AG10803 (cell line): ENCODE measurements at places on chromosomes 1 and 21.

DNA sequence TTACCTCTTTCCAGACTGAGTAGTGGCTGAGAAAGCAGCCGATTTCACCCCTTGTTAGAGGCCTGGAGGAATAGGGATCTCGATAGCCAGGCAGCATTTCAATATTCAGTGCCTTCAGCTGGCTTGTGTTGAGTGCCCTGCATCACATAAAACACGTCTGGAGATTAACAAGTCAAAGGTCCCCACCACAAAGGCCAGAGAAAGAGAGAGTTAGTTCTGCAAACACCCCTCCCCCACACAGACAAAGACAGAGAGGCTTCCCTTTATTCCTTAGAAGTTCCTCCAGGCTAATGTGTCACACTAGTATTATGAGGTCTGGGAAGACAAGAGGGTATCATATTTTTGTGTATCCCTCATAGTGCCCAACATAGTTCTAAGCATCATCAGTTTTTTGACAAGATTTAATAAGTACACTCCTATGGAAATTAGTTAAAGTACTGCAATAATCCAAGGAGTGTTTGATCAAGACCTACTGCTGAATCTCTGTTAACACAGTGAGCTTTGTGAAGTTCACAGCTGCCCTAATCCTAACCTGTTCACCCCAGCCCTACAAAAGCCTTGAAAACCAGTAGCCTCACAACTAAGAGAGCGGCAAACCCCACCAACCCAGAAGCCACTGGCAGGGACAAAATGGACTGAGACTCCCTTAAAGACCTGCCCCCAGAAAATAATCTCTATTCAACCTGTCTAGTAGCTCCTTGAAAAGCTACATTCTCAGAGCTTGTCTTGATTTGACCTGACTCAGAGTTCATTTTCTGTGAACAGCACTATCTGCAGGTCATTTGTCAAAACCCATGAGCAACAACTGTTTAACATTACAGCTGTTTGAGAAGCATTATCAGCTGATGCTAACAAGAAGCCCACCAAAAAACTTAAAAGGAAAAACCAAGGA, 91.9 kb downstream of the COLGALT2 start:
- no peak for DNase-seq

DNA sequence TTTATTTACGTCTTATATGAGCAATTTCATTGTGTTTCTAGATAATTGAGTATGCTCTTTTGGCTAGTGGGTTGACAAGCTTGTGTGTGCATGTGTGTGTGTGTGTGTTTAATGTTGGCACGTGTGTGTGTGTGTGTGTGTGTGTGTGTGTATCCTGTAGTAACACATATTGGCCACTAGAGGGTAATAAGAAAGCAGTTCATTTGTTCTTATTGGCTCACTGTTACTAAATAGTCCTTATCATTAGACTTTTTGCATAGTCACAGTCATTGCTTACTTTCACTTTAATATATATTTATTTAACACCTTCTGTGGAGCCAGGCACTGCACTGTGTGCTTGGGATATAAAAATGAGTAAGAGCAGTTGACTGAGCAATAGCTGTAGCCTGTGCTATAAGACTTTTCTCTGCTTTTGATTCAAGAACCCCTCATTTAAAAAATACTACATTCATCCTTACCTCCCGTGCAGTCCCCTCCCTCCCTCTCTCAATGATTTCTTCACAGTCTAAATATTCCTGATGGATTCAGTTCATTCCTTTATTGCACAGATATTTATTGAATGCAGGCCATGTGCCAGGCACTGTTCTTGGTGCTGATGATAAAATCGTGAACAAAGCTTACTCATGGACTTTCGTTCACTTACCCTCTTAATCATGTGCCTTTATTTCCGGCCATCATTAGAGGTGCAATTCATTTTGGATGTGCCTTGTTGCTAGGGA, 96.7 kb downstream of the DYRK1A start:
- peak; percentile 74 for DNase-seq

- DNase-seq: no peak
Measured at GRCh38 chr21:42439284-42440186, 35.8 kb downstream of the UBASH3A start.

DNA sequence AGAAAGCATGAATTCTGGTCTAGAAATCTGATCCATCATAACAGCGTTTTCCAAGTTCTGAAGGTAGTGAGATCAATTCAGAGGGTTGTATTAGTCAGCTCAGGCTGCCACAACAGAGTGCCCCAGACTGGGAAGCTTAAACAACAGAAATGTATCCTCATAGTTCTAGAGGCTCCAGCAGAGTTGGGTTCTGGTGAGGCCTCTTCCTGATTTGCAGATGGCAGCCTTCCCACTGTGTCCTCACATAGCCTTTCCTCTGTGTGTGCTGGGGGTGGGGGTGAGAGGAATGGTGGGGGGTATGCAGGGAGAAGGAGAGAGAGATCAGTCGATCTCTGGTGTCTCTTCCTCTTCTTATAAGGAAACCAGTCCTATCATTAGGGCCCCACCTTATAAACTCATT, 15.1 kb downstream of the ZBTB8B start:
- DNase-seq: no peak

DNA sequence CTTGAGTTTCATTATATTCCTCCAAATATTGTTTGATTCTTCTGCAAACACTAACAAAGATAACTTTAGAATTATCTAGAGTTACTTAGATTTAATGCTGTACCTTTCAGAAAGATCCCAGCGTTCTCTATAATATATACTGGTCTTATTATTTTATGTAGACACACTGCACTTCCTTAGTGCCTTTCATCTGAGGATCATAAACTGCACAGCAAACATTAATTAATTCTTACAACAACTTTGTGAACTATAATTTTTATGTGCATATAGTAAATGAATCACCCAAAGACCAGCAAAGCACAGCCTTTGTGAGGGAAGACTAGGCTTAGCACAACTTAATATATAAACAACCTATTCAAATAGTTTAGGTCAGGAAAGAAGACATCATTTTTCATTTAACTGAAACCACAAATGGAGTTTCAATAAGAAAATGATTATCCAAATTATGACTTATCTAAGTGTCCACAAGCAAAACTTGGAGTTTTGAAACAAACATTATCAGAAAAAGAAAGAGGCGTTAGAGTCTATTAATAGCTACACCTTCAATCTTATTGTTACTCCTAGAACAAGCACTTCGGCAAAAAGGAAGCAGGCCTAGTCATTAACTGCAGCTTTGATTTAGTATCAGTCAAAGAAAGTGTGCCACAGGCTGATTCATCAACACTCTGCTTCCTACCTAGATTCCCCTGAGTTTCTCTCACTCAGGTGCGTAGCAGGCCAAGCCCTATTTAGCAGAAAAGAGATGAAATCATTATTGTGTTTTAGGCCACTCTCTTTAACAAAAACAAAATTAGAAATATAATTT, 22.5 kb upstream of the RC3H1 start:
- no peak for DNase-seq

DNA sequence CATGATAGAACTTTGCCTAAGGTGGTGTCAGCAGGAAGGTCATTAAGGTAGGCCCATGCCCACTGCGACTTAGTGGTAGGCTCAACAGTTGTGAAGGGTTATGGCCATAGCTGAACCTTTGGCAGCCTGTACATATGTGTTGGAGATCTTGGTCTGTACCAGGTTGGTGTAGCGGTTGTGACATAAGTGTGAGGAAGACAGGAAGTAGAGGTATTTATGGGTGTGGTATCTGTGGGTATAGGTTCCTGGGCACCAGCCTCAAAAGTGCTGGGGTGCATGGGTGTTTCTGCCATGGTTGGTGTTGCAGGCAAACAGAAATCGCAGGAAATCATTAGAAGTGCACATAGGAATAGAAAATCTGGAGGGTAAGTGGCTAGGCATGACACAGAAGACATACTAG, 18.6 kb upstream of the LRIF1 start:
- no peak for DNase-seq

DNA sequence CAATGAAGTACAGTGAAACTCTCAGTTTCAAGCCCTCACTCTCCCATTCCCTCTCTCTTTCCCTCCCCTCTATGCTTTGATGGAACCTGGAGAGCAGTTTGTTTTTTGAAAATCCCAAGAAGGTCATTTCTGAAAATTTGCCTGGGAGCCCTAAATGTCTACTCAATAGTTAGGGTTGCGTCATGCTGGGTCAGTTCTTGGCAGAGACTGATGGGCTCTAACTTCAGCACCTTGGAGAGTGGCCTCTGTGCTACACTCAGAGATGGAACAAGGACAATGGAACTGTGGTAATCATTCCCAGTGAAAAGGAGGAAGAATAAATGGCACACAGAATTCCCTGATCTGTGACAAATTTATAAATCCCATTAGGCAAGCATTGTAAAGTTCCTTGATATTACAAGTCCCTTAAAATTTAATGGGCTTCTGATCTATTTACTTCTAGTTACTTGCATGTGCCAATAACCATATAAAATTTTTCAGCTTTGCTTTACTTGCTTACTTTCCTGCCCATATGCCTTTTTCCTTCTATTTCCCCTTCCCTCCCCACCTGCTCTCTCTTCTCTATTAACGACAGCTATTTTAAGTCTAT, 182.9 kb upstream of the KCND3 start:
- peak; percentile 37 for DNase-seq

DNA sequence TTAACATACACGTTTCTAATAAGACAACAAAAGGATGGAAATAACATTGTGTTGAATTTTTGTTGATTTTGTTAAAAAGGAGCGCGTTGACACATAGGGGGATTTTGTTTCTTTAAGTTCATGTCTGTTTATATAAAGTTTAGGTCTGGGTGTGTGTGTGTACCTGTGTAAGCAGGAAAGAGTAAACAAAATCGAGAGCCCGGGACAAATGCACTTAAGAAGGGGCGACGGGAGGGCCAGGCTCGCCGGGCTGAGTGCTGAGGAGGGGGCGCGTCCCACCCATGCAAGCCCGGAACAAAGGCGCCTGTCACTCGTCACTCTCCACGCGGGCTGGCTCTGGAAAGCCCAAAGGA, 28.8 kb upstream of the TRIM17 start:
- no peak for DNase-seq
